Stimulated activated CD4-positive, alpha-beta T cell treated with anti-CD3 and anti-CD28 coated beads, Interleukin-15, amount 100 ng/mL, for 24 hours (primary cell): ENCODE measurements at places on chromosomes 1 and 21.

GRCh38 chr21:20998456-20998789 lies 214 bp downstream of the NCAM2 start:
- no peak for DNase-seq

GRCh38 chr1:15753776-15754175 lies 4.8 kb upstream of the FBLIM1 start:
- DNase-seq, result no peak

DNA sequence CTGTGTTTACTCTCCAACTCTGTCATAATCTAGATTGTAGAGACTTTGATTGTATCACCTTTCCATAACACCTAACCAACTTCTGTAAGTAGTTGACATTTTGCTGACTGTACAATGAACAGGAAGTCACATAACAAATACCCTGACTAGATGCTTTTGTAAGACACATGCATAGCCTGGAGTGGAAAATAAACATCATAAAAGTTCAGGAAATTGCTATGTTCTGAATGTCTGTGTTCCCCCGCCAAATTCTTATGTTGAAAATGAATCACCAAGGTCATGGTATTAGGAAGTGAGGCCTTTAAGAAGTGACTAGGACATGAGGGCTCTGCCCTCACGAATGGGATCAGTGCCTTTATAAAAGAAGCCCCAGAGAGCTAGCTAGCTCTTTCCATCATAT lies 40.4 kb upstream of the ZSWIM5 start:
- DNase-seq, result peak; percentile 14

GRCh38 chr1:154745286-154745731 lies 124.8 kb downstream of the KCNN3 start:
- DNase-seq, result peak; percentile 62

GRCh38 chr1:147700042-147701006 lies 30.0 kb upstream of the ACP6 start:
- DNase-seq, result peak; percentile 67

DNA sequence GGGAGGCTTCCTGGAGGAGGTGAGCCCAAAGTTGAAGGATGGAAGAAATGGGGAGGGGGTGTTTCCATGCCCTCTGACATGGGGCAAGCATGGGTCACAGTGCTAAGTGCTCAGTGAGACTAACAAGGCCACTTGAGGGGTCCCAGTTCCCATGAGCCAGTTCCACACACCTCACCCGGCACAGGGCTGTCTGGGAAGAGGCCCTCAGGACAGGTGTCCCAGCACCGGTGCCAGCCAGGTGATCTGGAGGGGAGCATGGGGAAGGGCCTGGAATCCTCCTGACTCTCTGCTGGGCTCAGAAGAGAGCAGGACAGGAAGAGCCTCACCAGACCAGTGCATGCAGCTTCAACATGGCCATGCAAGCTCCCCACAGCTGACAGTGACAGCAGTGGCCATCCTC lies 294.7 kb upstream of the VAMP3 start:
- no peak for DNase-seq

- no peak for DNase-seq
These were observed 1.3 kb upstream of the NT5C1A start for GRCh38 chr1:39673215-39673614.
